NCI-H446 (cell line): ENCODE measurements at places on chromosomes 11 and 22.
A peak's percentile ranks its signal among the peaks of the same experiment; 100 is the strongest.

DNA sequence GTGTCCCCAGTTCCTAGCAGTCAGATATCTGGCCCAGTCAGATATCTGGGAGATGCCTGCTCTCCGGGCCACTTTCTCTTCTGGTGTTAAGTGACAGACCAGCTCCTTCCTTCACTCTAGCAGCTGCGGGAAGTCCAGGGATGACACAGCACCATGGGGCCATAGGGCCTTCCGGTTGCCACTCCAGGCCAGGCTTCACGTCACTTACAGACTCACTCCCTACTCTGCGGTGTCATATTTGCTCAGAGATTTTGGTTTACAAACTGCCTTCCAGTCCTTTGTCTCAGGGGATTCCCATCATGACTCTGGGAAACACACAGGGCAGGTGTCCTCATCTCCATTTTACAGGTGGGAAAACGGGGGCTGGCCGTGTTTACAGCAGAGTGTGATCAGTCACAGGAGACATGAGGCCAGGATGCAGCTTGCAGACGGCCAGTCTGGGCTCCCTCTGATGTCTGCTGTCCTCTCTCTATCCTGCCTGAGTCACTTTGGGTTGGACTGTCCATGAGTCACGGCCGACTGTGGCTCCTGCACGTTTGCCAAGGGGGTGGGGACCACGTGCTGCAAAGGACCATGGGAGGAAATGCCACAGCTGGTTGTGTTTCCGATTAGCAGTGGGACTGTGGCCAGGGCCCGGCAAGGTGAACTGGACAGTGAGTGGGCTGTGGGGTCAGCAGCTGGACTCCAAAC, 8.2 kb upstream of the TBC1D22A start:
- DNase-seq, result no peak

DNA sequence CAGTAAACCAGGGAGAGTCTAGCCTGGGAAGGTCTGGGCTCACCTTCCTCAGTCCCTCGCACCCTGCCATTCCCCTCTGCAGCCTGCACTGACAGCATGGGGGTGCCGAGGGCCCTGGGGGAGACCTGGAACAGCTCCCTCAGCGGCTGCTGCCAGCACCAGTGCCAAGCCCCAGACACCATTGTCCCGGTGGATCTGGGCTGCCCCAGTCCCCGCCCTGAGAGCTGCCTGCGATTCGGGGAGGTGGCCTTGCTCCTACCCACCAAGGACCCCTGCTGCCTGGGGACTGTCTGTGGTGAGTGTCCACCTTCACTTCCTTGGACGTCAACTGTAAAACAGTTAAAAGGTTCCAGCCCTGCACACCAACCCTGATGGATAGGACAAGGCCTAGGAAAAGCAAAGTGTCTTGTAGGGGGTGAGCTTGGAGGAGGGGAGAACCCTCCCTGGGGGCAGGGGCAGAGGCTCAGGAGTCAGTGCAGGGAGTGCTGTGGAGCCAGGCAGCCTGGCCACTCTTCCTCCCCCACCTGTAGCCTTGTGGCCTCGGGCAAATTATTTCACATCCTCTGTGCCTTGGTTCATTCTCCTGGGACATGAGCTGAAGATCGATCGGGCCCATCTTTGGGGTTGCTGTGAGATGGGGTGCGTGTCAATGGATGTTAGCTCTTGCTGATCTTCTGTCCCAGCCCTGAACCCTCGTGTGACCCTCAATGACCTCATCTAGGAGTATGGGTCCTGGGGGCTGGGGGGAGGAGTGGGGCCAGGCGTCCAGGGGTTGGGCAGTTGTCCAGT, 85.2 kb upstream of the MYOD1 start:
- DNase-seq, result no peak

DNA sequence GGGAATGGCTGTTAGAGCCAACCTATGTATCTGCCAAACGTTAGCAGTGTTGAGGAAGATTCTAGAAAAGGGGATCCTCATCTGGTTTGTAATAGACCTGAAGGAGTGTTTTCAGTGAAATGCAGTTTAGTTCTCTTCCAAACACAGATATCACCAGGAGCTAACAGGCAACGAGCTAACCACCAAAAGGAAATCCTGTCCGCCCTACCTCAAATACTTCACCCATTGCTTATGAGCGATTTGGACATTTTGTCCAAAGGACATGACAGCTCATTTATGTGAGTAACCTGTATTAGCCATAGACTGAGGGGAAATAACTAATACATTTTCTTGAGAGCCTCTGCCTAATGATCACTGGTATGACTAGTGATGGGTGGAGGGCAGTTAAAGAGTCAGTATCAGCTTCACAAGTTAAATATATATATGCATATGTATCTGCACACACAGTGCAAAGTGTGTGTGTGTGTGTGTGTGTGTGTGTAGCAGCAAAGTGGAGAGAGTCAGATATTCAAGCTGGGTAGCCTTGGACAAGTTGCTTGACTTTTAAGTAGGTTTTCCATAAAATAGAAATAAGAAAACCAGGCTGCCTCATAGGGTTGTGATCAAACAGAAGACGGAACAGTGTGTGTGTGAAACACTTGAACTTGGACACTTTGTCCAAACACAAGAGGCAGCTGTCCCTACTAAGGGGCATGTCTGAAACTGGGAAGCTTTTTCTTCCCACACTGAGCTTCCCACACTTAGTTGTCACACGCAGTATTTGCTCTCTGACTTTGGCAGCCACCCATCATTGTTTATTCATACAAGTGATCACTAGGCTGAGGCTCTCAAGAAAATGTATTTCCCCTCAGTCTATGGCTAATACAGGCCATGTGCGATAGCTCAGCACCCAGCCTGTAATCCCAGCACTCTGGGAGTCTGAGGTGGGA, 940 bp upstream of the C11orf91 start:
- peak; percentile 16 for DNase-seq

DNA sequence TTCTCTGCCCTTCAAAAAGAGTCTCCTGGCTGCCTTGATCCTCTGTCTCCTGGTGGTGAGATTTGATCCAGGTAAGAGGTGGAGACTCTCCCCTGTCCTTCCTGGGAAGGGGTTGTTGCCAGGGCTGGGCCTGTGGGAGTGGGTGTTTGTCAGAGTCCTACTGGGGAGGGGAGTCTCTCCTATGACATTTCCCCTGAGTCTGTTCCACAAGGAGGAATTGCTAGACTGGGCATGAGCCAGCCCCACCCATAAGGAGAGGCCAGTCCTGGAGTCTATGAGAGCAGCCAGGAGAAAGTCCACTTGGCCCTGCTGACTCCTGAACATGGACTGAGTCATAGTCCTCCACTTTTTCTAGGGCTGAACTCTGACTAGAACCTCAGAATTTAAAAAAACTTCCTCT, 7.4 kb downstream of the PEX26 start:
- no peak for DNase-seq

GRCh38 chr11:6604081-6604626, 580 bp downstream of the ILK start:
- DNase-seq, result no peak
